ENCODE measurements at places on chromosomes 3 and 15.

- no peak for DNase-seq
Observed at GRCh38 chr3:137194301-137194700, 236.5 kb downstream of the IL20RB start.

- DNase-seq: no peak
Observed at GRCh38 chr3:12472000-12472610, 12.2 kb upstream of the TSEN2 start.

GRCh38 chr3:96354742-96355141 lies 459.7 kb upstream of the EPHA6 start:
- no peak for DNase-seq

DNA sequence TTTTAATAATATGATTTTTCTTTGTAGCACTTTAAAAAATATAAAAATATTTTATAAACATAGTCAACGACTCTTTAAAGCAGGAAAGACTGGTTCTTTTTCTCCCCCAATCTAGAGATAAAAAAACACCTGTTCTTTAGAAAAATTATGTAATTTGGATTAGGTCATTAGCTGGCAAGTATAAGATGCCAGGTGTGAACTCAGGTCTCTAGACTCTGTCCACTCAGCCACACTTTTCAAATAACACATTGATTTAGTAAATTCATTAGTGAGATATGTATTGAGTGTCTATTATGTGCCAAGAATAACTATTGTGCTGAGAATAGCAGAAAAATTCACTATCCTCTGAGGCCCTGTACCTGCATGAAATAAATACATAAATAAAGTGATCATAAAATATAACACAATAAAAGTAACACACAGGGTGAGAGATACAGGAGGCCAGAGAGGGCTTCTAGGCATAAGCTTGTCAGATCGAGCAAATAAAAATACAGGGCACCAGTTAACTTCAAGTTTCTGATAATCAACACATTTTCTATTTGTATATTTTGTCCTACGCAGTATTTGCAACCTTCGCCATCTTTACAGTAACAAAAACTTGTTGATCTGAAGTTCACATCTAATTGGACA lies 867.1 kb upstream of the GBE1 start:
- no peak for DNase-seq

- no peak for DNase-seq
Observed at GRCh38 chr3:134340362-134340981, 33.8 kb downstream of the AMOTL2 start.

- no peak for DNase-seq
Observed at GRCh38 chr15:63075015-63075983, 32.8 kb downstream of the TPM1 start.

- no peak for DNase-seq
Observed at GRCh38 chr3:42055291-42055690, 35.9 kb upstream of the TRAK1 start.

- no peak for DNase-seq
Observed at GRCh38 chr3:178707311-178708031, 171.2 kb downstream of the KCNMB2 start.

DNA sequence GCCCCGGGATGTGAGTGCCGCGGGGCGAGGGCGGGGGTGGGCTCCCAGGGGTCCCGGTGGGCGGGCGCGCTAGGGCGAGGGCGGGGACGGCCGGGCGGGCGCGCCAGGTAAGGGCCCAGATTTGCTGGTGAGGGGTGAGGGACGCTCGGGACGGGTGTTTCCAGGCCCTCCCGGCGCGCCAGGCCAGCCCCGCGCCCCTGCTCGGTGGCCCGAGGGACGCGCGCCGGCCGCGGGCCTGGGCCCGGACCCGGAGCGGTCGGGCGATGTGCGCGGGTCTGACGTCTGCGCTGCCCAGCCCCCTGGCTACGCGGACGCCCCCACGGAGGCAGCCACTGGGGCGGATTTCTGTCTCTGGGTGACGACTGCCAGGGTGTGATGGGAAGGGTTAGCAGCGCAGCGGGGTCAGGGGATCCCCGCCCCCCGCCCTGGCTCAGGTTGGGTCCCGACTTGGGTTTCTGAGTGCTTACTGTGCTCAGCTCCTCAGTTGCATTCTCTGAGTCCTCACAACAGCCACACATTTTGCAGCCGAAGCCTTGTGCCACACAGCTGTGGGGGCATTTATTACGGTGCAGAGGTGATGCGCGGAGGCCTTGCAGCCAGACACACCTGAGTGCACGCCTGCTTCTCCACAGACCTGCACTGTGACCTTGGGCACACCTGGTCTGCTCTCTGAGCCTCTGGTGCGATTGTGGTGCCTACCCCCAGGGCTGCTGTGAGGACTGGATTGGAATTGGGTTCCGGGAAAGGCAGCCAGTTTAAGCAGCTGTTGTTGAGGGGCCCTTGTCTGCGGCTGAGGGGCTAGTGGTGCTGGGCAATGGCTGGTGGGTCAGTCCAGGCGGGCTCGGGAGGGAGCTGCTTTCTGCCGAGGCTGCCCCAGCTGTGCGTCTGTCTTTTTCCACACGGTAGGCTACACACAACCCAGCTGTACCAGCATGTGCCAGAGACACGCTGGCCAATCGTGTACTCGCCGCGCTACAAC lies 523 bp downstream of the HDAC11 start:
- no peak for DNase-seq

- no peak for DNase-seq
Observed at GRCh38 chr15:83955806-83956265, 279.7 kb upstream of the GOLGA6L4 start.

GRCh38 chr15:36951731-36952247 lies 148.6 kb downstream of the MEIS2 start:
- DNase-seq: no peak

DNA sequence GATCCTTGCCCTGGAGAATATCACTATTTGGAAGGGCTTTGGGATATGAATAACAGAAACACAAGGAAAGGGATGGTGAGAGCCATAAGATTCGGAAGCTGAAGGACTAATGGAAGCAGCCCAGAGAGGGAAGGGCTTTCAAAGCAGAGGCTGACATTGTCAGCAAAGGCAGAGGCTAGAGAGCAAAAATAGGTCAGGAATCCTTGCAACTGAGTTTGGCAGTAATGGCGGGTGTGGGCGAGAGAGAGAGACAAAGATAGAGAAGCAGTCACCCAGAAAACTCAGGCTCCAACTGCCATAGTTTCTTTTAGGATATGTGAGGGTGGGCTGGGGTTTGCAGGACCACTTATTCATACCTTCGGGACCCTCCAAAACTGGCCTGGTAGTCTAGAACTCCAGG lies 248.6 kb downstream of the OPA1 start:
- no peak for DNase-seq

GRCh38 chr3:154121701-154122551 lies 736 bp downstream of the ARHGEF26 start:
- DNase-seq: no peak

DNA sequence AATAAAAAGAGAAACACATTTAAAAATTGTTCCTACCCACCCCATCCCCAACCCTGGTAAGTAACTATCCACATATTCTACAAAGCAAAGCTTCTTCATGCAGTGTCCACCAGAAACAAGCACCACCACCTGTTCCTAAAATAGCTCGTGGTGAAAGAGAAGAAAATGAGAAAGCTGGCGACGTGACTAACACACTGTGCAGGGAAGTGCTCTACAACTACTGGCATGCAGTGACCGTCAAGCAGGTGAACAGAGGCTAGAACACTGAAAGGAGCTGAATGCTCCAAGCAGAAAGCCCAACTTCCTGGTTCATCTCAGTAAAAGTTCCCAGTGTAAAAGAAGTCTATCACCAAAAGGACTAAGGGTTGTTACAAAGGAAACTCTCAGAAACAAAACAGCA lies 80.7 kb downstream of the NR2E3 start:
- no peak for DNase-seq

DNA sequence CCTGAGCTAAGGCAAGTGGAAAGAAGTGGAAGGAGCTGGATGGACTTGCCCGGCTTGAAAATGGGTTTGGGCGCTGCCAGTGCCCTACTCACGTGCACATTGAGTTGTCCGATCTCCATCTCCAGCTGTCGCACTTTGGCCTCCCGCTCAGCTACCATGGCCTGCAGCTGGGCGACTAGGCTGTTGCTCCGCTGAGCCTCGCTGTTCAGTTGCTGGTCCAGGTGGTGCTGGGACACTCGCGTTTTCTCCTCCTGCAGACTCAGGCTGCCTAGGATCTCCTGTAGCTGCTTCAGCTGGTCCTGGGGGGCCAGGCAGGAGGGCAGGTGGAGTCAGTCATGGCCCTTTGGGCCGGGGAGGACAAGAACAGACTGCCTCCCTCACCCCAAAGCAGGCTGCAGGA lies 33.0 kb upstream of the HHATL start:
- DNase-seq: no peak

DNA sequence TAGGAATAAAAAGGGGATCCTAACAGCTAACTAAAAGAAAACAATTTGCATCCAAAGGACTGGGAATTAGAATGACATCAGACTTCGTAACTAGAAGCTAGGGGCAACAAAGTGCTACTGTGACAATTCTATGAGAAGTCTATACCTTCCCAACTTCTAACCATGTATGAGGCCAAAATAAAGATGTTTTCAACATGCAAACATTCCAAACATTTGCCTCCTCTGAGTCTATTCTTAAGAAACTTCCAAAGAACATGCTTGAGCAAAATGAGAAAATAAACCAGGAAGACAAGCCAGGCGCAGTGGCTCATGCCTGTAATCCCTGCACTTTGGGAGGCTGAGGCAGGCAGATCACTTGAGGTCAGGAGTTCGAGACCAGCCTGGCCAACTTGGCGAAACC lies 13.1 kb upstream of the RNF7 start:
- DNase-seq: no peak

DNA sequence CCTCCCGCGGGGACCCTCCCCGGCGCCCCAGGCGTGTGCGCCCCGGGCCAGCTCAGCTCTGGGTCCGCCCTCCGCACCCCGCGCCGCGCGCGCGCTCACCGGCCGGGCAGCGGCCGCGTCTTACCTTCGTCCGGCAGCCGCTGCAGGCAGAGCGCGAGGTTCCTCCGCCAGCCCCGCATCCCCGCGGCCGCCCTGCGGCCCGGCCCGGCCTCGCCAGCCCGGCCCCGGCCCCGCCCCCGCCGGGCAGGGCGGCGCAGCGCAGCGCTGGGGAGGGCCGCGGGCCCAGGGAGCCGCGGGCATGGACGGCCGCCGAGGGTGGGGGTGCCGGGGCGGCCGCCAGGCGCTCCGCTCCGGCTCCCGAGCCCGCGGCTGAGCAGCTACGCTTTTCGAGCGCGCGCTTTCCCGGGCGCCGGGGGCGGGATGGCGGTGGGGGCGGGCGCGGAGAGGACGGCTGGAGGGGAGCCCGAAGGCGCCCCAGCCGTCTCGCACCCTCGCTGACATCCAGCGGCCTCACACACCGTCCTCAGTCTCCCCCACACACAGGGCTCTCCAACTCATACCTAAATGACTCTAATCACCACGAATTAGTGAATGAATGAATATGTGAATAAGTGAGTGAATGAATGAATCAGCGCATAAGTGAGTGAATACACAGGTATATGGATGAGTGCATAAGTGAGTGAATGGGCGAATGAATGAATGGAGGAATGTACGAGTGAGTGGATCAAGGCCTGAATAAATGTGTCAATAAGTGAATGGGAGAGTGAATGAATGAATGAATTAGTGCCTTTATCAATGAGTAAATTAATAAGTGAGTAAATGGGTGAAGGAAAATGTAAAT lies 48.5 kb upstream of the CCDC174 start:
- no peak for DNase-seq

- no peak for DNase-seq
Observed at GRCh38 chr3:62027241-62027640, 346.1 kb downstream of the FEZF2 start.

GRCh38 chr15:73921254-73921925 lies 4.9 kb upstream of the LOXL1 start:
- DNase-seq: no peak

DNA sequence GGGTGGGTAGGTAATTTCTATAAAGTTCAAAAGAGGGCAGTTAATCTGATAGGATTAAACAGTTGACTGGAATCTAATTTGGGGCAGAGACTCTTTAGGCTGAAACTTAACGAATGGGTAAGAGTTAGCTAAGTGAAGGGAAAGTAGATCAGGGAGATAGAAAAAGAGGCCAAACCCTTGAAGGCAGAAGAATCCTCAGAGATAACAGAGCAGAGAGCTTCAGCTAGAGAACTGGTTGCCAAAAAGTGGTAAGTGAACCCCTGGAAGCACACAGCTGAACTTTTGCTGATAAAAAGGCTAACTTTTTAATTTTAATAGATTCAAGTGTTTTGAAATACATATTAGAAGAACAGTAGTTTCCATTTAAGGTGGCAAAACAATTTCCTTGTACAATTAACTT lies 99.2 kb downstream of the FHIT start:
- DNase-seq: no peak

GRCh38 chr3:39443530-39443929 lies 23.9 kb upstream of the MOBP start:
- DNase-seq: no peak

- DNase-seq: no peak
Observed at GRCh38 chr15:62712455-62712839, 330.1 kb upstream of the TPM1 start.

- no peak for DNase-seq
Observed at GRCh38 chr3:12115849-12116248, 42.9 kb downstream of the TIMP4 start.

- DNase-seq: no peak
Observed at GRCh38 chr15:91338766-91339165, 238.7 kb downstream of the SV2B start.
